Heart right ventricle (tissue), 16 donors: ENCODE measurements at places on chromosomes 2 and 18. TPM values are rescaled to one million over a fixed set of nuclear protein-coding genes. Genes with fewer than 3 reads are reported as not detected.

Gene SANBR
- total RNA-seq: 6.5 TPM

- peak; percentile 14 for DNase-seq
These were observed 38.3 kb upstream of the RALBP1 start for GRCh38 chr18:9437021-9437437.

DNA sequence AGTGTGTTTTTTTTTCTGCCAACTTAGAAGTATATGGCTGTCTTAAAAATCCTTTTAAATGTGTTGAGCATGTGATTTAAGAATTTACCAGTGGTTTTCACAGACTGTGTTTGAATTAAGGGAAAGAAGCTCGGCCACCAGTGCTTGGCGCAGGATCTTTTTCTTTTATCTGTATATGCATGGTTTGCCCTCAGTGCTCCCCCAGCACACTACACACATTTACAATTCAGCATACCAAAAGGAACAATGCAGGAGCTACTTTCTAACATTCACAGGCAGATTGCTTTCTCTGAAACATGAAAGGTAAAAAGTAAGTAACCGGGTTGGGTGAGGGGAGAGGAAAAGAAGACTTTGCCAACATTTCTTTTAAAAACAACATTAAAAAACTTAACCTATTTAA is 3.9 kb downstream of the SALL3 start:
- no peak for DNase-seq

DNA sequence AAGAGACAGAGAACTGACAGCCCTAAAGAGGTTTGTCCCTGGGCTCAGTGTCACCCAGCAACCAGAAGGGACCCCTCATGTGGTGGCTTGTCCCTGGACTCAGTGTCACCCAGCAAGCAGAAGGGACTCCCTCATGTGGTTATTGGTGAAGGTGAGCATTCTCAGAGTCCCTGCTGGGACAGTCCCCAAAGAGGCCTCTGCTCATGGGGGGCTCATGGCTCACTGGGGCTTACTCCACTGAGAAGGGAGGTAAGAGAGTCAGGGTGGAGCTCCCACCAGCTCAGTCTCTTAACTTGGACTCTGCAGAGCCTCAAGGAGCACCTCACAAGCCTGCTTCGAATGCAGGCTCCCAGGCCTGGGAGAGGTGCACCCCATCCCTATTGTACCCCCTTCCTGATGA is 145.2 kb upstream of the COPS8 start:
- DNase-seq: no peak

GRCh38 chr2:197870137-197870536 is 65.7 kb downstream of the PLCL1 start:
- DNase-seq: no peak
